Left forelimb (tissue), 1 donor: ENCODE measurements at places on chromosomes 11 and 22.

DNA sequence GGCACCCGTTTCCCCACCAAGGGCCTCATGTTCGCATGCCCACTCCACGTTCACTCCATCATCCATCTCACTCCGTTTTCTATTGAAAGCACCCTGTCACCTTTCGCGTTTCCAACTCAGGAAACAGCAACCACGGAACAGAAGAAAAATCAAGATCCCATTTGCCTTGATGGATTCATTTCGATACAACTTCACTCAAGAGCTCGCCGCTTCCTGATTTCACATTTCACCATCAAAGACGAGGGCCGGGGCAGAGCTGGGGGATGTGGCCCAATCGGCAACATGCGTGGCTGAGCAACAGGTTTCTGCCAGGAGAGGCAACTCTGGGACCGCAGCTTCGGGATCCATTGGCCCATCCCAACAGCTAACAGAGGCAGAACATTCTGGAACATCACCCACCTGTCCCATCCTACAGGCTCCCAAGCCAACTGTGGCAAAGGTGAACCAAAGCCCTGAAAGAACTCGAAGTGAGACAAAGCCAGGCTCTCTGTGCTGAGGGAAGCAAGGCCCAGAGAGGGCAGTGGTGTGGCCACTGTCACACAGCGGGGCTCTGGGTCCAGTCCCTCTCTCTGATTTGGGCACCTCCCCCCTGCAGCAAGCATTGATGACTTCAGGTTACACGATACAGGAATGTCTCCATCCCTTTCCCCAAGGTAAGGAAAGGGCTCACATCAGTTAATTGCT, 36.2 kb upstream of the CD5 start:
- DNase-seq: no peak

GRCh38 chr22:23131931-23132330, 9.9 kb downstream of the RSPH14 start:
- no peak for DNase-seq

DNA sequence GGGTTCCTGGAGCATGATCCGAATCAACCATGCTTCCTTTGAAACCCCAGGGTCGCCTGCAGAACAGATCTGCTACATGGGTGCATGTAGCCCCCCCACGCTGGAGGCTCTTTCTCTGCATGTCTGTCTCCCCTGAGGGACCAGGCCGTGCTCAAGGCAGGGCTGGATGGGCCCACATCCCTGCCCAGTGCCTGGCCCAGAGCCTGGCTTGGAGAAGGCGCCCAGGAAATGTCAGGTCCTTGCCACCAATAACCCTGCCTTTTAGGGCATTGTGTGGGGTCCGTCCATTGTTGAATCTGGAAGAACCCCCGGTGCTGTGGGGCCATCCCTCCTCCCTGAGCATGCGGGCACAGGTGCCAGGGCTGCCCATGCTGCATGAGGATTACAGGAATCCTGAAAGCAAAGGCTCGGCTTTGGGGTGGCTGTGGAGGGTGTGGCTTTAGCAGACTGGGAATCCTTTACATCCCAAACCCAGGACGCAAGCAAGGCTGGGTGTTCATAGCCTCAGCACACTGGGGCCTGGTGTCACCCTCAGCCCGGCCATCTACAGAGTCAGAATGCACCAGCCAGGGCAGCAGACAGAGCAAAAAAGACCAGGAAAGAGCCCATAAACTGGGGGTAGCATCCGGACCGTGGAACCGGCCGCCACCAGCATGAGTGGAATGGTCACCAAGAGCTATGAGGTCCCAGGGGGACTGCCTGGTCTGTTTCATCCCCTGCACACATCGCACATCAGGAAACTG, 48.2 kb downstream of the RTL6 start:
- peak; percentile 31 for DNase-seq

DNA sequence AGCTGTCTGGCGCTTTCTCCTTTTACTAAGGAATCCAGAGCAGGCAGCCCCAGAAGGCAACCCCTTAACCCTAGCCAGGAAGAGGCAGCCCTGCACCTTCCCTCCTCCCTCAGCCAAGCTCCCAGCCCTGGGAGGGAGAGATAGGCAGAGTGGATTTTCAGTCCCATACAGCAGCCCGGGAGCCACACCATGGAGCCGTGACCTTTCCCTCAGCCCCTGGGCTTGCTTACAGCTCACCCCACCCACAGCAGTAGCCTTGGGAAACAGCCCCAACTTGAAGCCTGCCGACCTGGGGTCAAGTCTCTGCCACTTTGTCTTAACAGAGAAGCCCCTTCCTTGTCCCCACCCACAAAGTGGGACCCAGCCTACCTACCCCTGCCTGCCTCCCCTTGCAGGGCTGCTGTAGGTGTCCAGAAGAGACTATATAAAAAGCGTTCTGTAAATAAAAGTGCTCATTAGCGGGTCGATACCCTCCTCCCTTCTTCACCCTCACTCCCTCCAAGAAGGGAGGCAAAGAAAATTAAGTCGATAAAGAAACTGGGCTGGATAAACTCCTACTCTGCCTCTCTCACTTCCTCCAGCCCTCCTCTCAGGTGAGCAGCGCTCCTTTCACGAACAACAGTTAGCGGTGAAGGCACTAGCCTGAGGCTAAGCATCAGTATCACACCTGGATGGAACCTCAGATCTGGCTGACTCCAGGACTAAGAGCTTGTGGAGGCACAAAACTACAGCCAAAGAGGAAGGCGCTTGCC, 4.2 kb downstream of the TST start:
- no peak for DNase-seq

DNA sequence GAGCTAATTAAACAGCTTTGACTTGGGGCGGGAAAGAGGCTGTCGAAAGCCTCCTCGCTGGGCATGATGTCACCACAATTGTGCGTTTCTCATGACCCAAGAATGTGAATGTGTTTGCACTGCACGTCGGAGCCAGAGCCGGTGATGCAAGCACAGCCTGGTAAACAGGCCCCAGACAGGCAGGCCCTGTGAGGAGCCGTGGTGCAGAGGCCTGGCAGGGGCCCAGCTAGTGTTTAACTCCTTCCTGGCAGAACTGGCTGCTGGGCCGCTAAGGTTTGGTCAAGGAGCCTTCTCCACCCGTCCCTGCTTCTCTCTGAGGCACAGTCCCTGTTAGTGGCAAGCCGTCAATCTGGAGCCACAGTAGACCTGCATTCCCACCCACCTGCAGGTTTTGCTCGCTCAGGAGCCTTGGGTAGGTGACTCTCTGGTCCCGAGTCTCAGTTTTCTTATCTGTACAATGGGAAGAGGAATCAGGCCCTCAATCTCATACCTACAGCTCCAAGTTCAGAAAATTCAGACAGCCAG, 25.4 kb upstream of the SMTN start:
- DNase-seq: peak; percentile 84

GRCh38 chr11:21631991-21632390, 560.9 kb upstream of the ANO5 start:
- no peak for DNase-seq
